Ovary (tissue), 10 donors: ENCODE measurements at places on chromosomes 6 and 20. TPM values are rescaled to one million over a fixed set of nuclear protein-coding genes. Genes with fewer than 3 reads are reported as not detected.

DNA sequence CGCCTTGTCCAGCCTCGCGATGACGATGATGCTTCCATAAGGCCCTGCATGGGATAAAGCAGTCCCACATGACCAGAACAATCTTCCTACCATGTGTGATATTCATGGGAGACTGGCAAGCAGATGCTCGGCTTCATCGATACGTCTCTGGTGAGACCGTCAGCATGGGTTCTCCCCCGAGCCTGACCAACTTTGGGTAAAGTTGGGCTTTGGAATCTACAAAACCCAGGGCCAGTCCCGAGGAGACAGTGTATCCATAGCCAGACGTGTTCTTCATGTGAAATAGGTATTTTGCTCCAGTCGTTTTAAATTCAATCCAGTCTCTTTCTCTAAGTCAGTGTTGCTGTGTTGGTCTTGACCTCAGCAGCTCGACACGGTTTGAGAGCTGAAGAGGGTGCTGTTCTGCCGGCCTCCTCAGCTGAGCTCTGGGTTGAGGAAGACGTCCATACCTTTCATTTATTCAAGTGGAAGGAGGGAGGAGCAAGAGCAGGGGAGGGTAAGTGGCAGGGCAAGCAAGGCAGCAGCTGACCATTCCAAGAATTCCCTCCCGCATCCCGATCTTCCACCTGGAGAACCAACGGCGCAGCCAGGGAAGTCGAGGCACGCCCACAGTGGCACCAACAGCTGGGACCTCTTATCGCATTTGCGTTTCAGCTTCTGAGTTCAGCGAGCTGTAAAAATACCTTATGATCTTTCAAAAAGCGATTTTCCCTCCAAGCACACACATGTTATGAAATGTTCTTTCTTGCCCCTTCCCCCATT lies 64.0 kb upstream of the THBS2 start:
- peaks cover 7% of the 10 kb centered on the region for H3K4me1 ChIP-seq
- no peaks in the 10 kb centered on the region for H3K27me3 ChIP-seq
- no peak overlapping the region for H3K27ac ChIP-seq
- no peak overlapping the region for H3K4me3 ChIP-seq
- DNase-seq, result no peak

- H3K27ac ChIP-seq, result no peak overlapping the region
- peaks cover 8% of the 10 kb centered on the region for H3K4me1 ChIP-seq
- H3K4me3 ChIP-seq, result no peak overlapping the region
- no peaks in the 10 kb centered on the region for H3K27me3 ChIP-seq
- DNase-seq, result no peak
Measured at GRCh38 chr6:15284743-15285142, 38.9 kb downstream of the JARID2 start.

DNA sequence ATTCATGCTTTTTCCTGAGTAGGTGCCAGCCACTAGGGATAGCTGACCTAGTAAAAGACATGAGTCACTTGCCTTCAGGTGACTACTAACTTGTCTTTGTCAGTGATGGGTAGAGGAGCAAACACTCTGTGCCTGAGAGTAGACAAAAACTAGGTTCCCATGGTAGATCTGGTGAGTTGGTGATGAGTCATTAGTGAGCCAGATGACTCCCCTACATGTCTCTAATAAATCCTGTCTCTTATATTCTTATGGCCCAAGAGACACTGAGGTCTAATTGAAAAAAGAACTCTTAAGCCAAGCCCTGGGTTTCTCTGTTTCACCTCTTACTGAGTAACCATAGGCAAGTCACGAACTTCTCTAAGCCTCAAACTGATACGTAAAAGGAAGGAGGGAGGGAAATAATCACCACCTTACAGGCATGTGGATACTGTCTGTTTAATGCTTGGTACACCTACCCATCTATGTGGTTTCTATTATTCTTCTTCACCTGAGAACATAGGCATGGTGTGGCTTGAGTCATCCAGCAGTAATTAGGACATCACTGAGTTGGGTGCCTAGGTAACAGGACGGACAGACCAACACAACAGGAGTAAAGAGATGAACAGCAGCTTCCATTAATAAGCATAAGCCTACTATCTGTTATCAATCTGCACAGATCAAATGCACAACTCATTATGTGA lies 20.3 kb downstream of the TTPAL start:
- no peak overlapping the region for H3K4me3 ChIP-seq
- H3K4me1 ChIP-seq, result peaks cover 2% of the 10 kb centered on the region
- no peak overlapping the region for H3K27ac ChIP-seq
- H3K27me3 ChIP-seq, result no peaks in the 10 kb centered on the region
- DNase-seq, result no peak

- no peak for DNase-seq
- peak overlapping the region; percentile 77 for H3K27ac ChIP-seq
- peaks cover 4% of the 10 kb centered on the region for H3K4me1 ChIP-seq
- no peaks in the 10 kb centered on the region for H3K36me3 ChIP-seq
Measured at GRCh38 chr6:26597389-26597766, 625 bp downstream of the ABT1 start.

DNA sequence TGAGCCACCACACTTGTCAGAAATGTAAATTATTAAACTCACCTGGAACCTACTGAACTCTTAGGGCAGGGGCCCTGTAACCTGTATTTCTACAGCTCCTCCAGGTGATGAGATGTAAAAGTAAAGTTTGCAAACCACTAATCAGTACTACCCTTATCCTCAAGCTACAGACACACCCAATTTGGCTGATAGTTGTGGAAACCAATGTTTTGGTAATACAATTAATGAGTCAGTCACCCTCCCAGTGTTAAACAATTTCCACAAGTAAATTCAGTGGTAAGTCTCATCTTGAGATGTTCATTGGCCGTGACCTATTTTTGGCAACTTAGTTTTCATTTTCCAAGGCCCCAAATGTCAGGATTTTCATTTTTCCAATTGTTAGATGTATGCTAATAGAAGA lies 29.6 kb downstream of the GCNT2 start:
- no peak overlapping the region for H3K27ac ChIP-seq
- DNase-seq, result no peak
- H3K36me3 ChIP-seq, result no peaks in the 10 kb centered on the region
- no peak overlapping the region for H3K4me3 ChIP-seq
- H3K4me1 ChIP-seq, result no peaks in the 10 kb centered on the region
- no peaks in the 10 kb centered on the region for H3K27me3 ChIP-seq

DNA sequence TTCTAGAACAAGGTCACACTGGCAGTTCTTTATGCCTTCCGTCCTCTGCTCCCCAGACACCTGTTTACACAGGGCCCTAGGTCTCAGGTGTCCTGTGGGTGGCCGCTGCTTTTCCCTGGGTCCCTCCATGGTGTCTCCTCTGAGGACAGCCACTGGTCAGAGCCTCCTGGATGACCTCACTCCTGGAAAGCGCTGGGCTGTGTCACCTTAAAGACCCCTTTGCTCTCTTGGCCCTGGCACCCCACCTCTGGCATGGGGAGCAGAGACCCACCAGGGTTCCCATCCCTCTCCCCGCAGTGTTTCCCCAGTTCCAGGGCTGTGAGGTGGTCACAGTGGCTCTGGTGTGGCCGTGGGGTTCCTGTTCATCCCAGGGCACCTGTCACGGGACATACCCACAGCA lies 33.9 kb downstream of the NTSR1 start:
- H3K4me1 ChIP-seq, result no peaks in the 10 kb centered on the region
- no peak overlapping the region for H3K4me3 ChIP-seq
- no peaks in the 10 kb centered on the region for H3K36me3 ChIP-seq
- no peak for DNase-seq
- H3K27me3 ChIP-seq, result no peaks in the 10 kb centered on the region

GRCh38 chr6:25147223-25147622 lies 132.0 kb upstream of the CARMIL1 start:
- no peak overlapping the region for H3K4me3 ChIP-seq
- DNase-seq, result no peak
- H3K27ac ChIP-seq, result no peak overlapping the region
- peaks cover 2% of the 10 kb centered on the region for H3K4me1 ChIP-seq
- H3K36me3 ChIP-seq, result no peaks in the 10 kb centered on the region

- H3K27ac ChIP-seq, result no peak overlapping the region
- no peak overlapping the region for H3K4me3 ChIP-seq
- H3K27me3 ChIP-seq, result no peaks in the 10 kb centered on the region
- H3K4me1 ChIP-seq, result no peaks in the 10 kb centered on the region
- no peak for DNase-seq
- no peaks in the 10 kb centered on the region for H3K36me3 ChIP-seq
Measured at GRCh38 chr6:49531774-49532569, 18.5 kb upstream of the C6orf141 start.

- DNase-seq, result no peak
- H3K4me1 ChIP-seq, result no peaks in the 10 kb centered on the region
- no peak overlapping the region for H3K27ac ChIP-seq
- H3K36me3 ChIP-seq, result no peaks in the 10 kb centered on the region
Measured at GRCh38 chr6:60991427-60992028, 1294.5 kb downstream of the KHDRBS2 start.

GRCh38 chr6:80217794-80218193 lies 111.3 kb downstream of the BCKDHB start:
- no peak for DNase-seq
- no peaks in the 10 kb centered on the region for H3K27me3 ChIP-seq
- H3K36me3 ChIP-seq, result no peaks in the 10 kb centered on the region
- H3K4me1 ChIP-seq, result no peaks in the 10 kb centered on the region
- no peak overlapping the region for H3K4me3 ChIP-seq

- DNase-seq, result no peak
- no peak overlapping the region for H3K4me3 ChIP-seq
- H3K27ac ChIP-seq, result no peak overlapping the region
- peaks cover 3% of the 10 kb centered on the region for H3K4me1 ChIP-seq
- no peaks in the 10 kb centered on the region for H3K27me3 ChIP-seq
Measured at GRCh38 chr6:63352544-63353285, 32.9 kb upstream of the LGSN start.

EYA4 gene
- total RNA-seq, result 3.4 TPM

TPX2 gene
- total RNA-seq, result 0.92 TPM

RBPJL gene
- total RNA-seq, result not detected

C20orf144 gene
- total RNA-seq, result not detected

SGK2 gene
- 1.8 TPM for total RNA-seq
